ENCODE measurements at places on chromosomes 3 and 15.
A peak's percentile ranks its signal among the peaks of the same experiment; 100 is the strongest.

- no peaks in the 10 kb centered on the region for H3K4me1 ChIP-seq
- no peak overlapping the region for H3K4me3 ChIP-seq
- H3K27me3 ChIP-seq: no peaks in the 10 kb centered on the region
- H3K27ac ChIP-seq: no peak overlapping the region
Measured at GRCh38 chr3:8863891-8864290, 94.5 kb upstream of the OXTR start.

- peaks cover 15% of the 10 kb centered on the region for H3K4me1 ChIP-seq
- DNase-seq: no peak
- H3K27me3 ChIP-seq: peaks cover 7% of the 10 kb centered on the region
- H3K27ac ChIP-seq: no peak overlapping the region
- no peak overlapping the region for H3K4me3 ChIP-seq
Measured at GRCh38 chr3:62451211-62451887, 78.0 kb upstream of the FEZF2 start.

DNA sequence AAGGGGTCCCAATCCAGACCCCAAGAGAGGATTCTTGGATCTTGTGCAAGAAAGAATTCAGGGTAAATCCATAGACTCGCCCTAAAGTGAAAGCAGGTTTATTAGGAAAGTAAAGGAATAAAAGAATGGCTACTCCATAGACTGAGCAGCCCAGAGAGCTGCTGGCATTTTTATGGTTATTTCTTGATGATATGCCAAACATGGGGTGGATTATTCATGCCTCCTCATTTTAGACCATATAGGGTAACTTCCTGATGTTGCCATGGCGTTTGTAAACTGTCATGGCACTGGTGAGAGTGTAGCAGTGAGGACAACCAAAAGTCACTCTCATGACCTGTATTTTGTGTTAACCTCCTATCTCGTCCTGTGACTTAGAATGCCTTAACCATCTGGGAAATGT, 142.2 kb downstream of the DOCK3 start:
- no peaks in the 10 kb centered on the region for H3K36me3 ChIP-seq
- no peak for DNase-seq
- no peaks in the 10 kb centered on the region for H3K4me1 ChIP-seq
- H3K4me3 ChIP-seq: no peak overlapping the region

DNA sequence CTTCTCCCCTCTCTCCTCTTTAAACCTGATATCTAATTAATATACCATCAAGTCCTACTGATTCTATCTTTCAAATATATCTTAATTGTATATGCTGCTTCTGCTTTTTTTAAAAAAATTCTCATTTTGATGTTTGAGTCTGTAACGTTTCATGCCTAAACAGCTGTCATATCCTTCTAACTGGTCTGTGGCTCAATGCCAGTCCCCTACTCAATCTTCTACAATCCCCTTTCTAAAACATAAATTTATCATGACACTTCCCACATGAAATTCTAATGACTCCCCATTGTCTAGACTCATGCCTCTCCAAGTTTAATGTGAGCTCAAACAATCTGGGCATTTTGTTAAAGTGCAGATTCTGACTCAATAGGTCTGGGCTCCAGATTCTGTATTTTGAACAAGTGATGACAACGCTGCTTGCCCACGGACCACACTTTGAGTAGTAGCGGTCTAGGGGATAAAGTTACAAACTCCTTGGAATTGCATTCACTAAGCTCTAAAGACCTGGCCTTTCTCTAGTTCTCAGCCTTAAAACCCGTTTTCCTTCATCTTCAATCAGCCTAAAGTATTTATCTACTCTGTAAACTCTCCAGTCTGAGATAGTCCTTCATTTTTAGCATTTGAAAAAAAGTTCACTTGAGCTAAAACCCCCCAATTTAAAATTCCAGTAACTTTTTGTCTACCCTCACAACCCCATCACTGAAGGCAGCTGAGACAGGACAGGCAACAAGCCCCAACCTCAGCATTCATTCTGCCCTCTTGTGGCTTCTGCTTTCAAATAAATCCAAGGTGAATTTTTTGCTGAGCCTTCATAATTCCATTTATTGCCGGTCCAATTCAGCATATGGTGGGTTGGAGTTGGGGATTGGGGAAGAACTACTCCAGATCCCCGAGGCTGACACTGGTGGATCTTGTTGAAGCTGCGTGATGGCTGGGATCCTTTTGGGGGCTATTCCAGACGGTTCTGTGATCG, 88.1 kb upstream of the THRB start:
- H3K27me3 ChIP-seq: no peaks in the 10 kb centered on the region
- no peak for DNase-seq
- H3K36me3 ChIP-seq: no peaks in the 10 kb centered on the region
- no peaks in the 10 kb centered on the region for H3K4me1 ChIP-seq
- H3K4me3 ChIP-seq: no peak overlapping the region

- no peak overlapping the region for H3K4me3 ChIP-seq
- H3K4me1 ChIP-seq: peaks cover 3% of the 10 kb centered on the region
- H3K27me3 ChIP-seq: no peaks in the 10 kb centered on the region
- no peak overlapping the region for H3K27ac ChIP-seq
- H3K36me3 ChIP-seq: peaks cover 12% of the 10 kb centered on the region
Measured at GRCh38 chr3:42036483-42036823, 54.7 kb upstream of the TRAK1 start.

DNA sequence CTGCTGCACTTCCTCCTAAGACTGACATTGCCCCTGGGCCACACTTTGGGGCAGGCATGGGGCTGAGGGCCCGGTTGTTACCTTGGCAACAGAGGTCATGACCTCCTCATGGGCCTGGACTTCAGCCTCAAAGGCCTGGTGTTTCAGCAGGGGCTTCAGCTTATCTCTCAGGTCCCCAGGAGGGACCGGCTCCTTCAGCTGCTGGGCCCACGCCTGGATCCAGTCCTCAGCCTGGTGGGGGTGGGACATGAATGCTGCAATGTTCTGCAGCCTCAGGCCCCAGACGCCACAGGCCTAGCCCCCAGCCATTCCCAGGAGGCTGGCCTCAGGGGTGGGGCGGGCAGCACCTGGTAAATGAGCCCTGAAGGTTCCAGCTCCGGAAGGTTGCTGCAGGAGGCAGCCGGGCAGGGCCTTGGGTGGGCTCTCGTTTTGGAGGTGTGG, 27.6 kb downstream of the SPTBN5 start:
- H3K27ac ChIP-seq: no peak overlapping the region
- H3K4me1 ChIP-seq: peaks cover 4% of the 10 kb centered on the region
- peaks cover 3% of the 10 kb centered on the region for H3K27me3 ChIP-seq
- no peak overlapping the region for H3K4me3 ChIP-seq
- no peaks in the 10 kb centered on the region for H3K36me3 ChIP-seq
- DNase-seq: no peak

DNA sequence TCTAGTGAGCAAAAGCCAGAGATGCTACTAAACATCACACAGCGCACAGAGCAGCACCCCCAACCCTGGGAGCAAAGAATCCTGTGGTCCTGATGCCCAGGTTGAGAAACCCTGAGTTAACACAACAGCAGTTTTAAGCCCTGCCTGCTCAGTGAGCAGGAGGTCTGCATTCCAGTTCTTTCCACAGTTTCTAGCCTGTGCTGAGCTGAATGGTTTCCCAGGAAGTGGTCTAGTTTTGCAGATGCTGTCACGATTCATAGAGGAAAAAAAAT, 171.1 kb upstream of the PROK2 start:
- no peaks in the 10 kb centered on the region for H3K27me3 ChIP-seq
- H3K4me3 ChIP-seq: no peak overlapping the region
- no peaks in the 10 kb centered on the region for H3K36me3 ChIP-seq
- no peak for DNase-seq

GRCh38 chr3:11312166-11312565, 40.0 kb downstream of the ATG7 start:
- H3K4me3 ChIP-seq: no peak overlapping the region
- peaks cover 8% of the 10 kb centered on the region for H3K4me1 ChIP-seq
- peaks cover 66% of the 10 kb centered on the region for H3K36me3 ChIP-seq
- no peaks in the 10 kb centered on the region for H3K27me3 ChIP-seq
- H3K27ac ChIP-seq: no peak overlapping the region

DNA sequence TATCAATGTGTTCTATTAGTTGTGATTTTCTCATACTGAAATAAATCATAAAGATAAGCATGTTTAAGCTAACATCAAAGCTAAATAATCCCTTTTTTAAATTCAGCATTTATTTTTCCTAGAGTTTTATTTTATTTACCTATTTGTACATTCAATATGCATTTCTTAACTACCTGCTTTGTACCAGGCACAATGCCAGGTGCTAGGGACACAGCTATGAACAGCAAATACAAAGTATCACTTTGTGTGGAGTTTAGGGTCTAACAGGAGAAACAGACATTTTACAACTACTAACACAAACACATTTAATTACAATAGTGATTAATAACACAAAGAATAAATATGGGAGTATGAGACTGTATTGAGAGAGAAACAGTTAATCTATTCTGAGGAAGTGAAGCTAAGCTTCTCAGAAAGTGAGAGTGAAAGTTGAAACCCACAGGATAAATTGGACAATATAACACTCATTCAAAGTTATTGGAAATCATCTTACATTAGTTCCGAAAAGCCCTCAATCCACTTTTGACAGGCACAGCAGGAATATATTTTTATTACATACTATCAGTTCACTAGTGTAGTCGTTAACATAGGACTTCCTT, 159.6 kb downstream of the GBE1 start:
- H3K36me3 ChIP-seq: no peaks in the 10 kb centered on the region
- H3K27me3 ChIP-seq: no peaks in the 10 kb centered on the region
- DNase-seq: no peak

- H3K27me3 ChIP-seq: peaks cover 18% of the 10 kb centered on the region
- H3K27ac ChIP-seq: no peak overlapping the region
- no peak overlapping the region for H3K4me3 ChIP-seq
- no peaks in the 10 kb centered on the region for H3K4me1 ChIP-seq
- H3K36me3 ChIP-seq: no peaks in the 10 kb centered on the region
Measured at GRCh38 chr3:39025222-39025970, 26.3 kb downstream of the SCN11A start.

- no peak overlapping the region for H3K4me3 ChIP-seq
- no peak overlapping the region for H3K27ac ChIP-seq
- H3K36me3 ChIP-seq: no peaks in the 10 kb centered on the region
- DNase-seq: no peak
- H3K4me1 ChIP-seq: no peaks in the 10 kb centered on the region
- no peaks in the 10 kb centered on the region for H3K27me3 ChIP-seq
Measured at GRCh38 chr3:62675492-62675891, 199.7 kb downstream of the CADPS start.

DNA sequence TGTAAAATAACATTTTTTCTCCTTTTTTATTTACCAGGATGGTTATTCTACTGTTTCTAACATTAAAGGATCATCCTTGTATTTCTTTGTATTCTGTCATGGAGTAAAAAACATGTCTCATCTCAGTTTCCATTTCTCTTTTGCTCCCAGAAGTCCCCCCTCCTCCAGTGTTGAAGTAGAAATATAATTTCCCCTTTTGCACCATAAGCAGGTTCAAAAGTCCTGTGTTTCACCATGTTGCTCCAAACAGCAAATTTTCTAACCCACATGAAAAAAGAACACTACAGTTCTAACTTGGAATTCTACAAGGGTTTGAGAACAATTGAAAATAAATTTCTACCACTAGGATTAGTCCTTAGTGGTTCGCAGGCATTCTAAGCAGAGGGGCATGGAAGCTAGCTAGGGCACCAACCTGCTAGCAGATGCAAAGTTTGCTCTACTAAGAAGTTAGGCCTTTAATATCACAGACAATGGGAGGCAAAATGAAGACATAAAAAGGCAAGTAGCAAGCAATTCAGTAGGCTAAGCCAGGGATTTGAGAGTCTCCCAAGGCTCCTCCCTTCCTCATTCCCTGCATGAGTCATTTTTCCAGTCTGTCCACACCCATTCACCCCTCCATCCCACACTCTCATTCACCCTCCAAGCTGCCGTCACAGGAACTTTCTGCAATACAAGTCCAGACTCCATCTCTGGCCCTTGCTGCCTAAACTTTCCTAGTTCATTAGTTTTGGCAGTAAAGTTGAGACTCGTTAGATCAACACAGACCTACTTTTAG, 2.3 kb upstream of the MBNL1 start:
- peak overlapping the region; percentile 95 for H3K27ac ChIP-seq
- H3K4me1 ChIP-seq: peaks cover 48% of the 10 kb centered on the region
- no peak for DNase-seq
- peak overlapping the region; percentile 88 for H3K4me3 ChIP-seq

DNA sequence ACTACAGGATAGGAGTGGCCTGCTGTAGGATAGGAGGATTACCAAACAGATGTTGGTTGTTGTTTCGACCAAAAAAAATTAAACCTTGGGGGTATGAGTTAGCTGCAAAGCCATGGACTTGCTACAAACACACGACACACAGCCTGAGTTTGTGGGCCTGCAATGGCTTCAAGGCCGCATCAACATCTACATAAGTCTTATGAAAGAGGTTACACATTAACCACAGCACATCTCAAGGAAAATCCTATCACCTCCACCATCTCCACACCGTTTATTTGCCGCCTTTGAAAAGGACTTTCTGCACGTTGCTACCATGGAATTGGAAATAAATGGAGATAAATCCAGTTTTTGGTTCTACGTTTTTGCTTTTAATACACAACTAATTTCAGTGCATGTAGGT, 23.0 kb downstream of the LRIG1 start:
- H3K36me3 ChIP-seq: peaks cover 21% of the 10 kb centered on the region
- no peak for DNase-seq
- no peaks in the 10 kb centered on the region for H3K27me3 ChIP-seq

- no peak overlapping the region for H3K4me3 ChIP-seq
- DNase-seq: no peak
- H3K27ac ChIP-seq: no peak overlapping the region
- H3K36me3 ChIP-seq: no peaks in the 10 kb centered on the region
- no peaks in the 10 kb centered on the region for H3K4me1 ChIP-seq
Measured at GRCh38 chr3:54337846-54338245, 215.5 kb downstream of the CACNA2D3 start.

- DNase-seq: no peak
- H3K27ac ChIP-seq: no peak overlapping the region
Measured at GRCh38 chr3:2198776-2199279, 100.2 kb downstream of the CNTN4 start.
